Fibroblast of the conjunctiva (primary cell): ENCODE measurements at places on chromosomes 5 and 9.

GRCh38 chr5:154038707-154039457 lies at the start of the genes FAM114A2 and MFAP3:
Gene FAM114A2 (minus strand): TSS chr5:154038910. CDS start chr5:154034953, 3,957 bp downstream.
Gene MFAP3 (plus strand): TSS chr5:154038967. CDS start chr5:154049723, 10,756 bp downstream.
- DNase-seq = peak; percentile 53

- no peak for DNase-seq
Observed at GRCh38 chr5:177335701-177336065, 15.8 kb downstream of the LMAN2 start.

- DNase-seq = no peak
Observed at GRCh38 chr5:172004824-172005237, 1.6 kb downstream of the FBXW11 start.

DNA sequence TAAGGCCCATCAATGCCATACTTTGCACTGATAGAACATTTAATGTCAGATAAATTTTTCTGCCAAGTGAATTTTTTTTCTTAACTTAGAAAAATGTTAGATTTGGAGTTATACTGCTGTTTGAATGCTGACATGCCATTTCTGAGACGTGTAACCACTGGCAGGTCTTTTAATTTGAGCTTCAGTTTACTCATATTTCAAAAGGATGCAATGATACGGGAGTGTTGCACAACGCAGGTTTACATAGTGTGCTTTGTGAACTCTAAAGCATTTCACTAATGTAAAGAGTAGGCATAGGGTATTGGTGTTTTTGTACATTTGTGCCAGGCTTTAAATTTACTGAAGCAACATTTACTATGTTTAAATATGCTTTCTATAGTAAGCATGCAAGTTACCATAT lies 4.2 kb downstream of the ZBTB43 start:
- DNase-seq = peak; percentile 13

- no peak for DNase-seq
Observed at GRCh38 chr9:69317894-69318293, 7.1 kb upstream of the ENTREP1 start.

- DNase-seq = no peak
Observed at GRCh38 chr5:170355601-170356098, 33.5 kb downstream of the KCNMB1 start.

DNA sequence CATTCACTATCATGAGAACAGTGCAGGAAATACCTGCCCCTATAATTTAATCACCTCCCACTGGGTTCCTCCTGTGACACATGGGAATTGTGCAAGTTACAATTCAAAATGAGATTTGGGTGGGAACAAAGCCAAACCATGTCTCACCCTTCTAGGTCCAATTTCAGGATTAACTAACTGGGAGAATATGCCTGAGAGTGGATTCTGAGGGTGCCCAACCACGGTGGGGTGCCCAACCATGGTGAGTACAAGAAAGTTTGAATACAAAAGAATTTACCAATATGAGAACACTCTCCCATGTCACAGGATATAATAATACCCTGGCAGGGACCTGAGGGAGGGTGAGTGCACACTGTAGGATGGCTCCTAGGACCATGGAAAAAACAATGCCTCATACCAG lies 17.2 kb upstream of the GDA start:
- DNase-seq = no peak

GRCh38 chr9:137556069-137556838 lies 4.6 kb downstream of the MRPL41 start:
- DNase-seq = no peak

GRCh38 chr5:143968071-143968878 lies 156.3 kb downstream of the HMHB1 start:
- peak; percentile 63 for DNase-seq

DNA sequence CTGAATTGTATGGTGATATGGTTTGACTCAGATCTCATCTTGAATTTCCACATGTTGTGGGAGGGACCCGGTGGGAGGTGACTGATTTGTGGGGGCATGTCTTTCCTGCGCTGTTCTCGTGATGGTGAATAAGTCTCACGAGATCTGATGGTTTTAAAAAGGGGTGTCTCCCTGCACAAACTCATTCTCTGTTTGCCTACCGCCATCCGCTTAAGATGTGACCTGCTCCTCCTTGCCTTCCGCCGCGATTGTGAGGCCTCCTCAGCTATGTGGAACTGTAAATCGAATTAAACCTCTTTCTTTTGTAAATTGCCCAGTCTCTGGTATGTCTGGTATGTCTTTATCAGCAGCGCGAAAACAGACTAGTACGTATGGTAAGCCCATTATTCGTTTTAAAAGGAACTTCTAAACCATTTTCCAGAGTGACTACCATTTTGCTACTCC lies 48.7 kb downstream of the SLC36A1 start:
- DNase-seq = no peak

DNA sequence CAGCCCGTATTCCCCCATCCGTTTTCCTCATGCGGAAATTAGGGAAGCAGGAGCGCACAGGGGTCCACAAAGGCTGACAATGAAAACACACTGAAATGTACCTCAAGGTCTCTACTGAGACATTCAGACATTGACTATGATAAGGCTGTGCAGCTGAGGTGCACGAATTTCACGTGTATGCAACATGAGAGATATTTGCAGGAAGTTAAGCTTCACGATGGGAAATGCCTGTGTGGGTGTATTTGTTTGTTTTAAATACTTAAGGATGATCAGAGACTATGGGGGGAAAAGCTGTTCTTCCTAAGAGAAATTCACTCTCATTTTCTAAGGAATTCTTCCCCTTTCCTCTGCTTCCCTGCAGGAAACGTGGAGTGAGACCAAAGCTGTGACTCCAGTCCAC lies 2.6 kb upstream of the SPATA31E1 start:
- DNase-seq = no peak

DNA sequence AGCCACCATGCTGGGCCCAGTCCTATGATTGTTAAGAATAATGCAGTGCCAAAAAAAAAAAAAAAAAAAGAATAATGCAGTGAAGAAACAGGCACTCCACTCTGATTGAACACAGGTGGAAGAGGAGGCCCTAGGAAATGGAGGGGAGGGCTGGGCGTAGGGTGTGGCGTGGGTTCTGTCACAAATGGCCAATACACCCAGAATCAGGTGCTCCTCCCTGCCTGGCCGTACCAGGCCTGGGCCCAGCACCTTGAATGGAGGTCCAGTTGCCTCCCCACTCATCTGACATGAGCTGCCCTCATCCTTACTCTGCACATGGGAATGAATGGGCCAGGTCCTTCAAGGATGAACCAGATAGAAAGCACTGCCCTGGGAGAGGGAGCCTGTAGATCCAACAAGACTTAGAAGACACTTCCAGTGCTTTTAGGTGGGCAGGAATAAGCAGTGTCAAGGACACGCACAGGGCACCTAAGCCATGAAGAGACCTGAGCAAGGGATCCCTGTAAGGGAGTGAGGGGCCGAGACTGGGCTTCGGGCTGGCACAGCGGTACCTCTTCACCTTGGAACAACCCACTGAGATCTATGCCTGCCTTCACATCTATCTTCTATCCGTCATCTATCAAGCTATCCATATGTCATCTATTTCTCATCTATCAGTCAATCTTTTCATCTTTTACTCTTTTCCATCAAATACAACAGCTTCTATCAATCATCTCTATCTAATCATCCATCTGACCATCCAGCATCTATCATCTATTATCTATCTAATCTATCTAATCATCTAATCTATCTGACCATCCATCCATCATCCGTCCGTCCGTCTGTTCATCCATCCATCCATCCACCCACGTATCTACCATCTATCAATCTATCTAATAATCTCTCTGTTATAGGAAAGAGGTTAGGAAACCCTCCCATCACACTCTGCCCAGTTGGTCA lies 15.9 kb downstream of the NINJ1 start:
- no peak for DNase-seq

- DNase-seq = no peak
Observed at GRCh38 chr5:143806579-143806978, 5.4 kb upstream of the HMHB1 start.

DNA sequence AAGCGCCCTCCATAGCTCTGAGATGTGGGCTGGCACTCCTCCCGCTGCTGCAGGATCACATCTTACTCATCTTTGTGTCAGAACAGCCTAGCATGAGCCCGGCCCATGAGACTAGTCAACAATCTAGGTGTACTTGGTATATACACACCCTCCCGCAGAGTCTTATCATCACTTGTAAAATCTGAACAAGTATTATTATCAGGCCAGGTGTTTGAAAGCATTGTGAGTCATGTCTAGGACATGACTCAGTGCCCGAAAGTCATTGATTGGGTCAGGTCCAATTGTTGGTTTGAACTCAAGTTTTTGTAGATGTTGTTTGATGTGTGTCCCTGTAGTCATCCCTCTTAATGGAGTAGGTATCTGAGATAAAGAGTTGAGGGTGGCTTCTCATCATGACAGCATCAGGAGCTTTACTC lies 108.7 kb downstream of the CFAP90 start:
- DNase-seq = no peak

DNA sequence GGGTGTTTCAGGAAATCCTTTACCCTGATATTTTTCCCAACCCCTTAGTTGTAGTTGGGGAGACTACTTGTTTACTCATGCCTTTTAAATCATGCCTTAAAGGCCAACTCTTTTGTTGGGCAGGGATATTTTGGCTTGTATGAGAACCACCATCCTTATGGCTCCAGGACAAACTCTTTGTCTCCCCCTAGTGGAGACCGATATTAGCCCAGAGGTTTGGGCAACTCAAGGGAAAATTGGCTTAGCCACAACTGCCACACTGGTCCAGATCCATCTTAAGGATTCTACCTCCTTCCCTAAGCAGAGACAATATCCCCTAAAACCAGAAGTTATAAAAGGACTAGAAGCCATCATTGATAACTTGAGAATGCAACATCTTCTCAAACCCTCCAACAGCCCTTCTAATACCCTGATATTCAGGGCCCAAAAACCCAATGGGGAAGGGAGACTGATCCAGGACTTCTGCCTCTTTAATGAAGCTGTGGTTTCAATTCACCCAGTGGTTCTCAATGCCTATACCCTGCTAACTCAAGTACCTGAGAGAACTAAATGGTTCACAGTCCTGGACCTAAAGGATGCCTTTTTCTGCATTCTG lies 100.9 kb upstream of the HCN1 start:
- DNase-seq = no peak

GRCh38 chr9:76004526-76004925 lies 114.1 kb downstream of the PCSK5 start:
- no peak for DNase-seq

- no peak for DNase-seq
Observed at GRCh38 chr5:1380011-1380817, 35.3 kb upstream of the CLPTM1L start.

DNA sequence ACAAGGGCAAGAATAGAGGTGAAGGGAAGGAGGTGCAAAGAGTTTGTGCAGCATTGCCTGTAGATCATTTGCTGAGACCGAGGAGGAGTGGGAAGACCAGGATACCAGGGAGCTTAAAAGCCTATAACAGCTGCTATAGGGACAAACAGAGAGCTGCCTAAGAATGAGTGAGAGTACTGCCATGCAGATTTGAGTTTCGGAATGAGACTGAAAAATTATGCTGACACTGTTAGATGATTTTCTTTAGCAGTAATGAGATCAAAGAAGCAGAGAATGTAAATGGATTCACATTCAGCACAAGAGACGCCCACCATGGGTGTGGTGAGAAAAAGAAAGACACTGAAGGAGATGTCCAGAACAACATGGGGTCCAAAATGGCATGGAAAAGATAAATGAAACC lies 69.7 kb downstream of the EPB41L4A start:
- DNase-seq = no peak

GRCh38 chr9:127035423-127035822 lies 87.0 kb downstream of the ANGPTL2 start:
- DNase-seq = peak; percentile 53

DNA sequence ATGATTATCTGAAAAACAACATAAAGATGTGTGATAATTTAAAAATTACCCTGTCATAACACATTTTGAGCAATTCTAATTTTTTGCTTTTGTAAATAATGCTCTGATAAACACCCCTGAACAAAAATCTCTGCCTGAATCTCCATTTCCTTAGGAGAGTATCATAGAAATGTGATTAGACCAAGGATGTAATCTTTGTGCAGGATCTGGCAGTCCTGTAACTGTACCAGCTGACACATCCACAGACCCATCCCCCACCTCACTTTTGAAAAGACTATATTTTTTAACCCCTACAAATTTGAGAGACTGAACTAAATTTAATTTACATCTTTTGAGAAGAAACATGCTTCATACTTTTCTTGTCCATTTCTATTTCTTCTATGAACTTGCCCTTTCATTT lies 101.7 kb downstream of the GNAQ start:
- no peak for DNase-seq

- DNase-seq = no peak
Observed at GRCh38 chr5:154669402-154669801, 85.8 kb upstream of the LARP1 start.

- no peak for DNase-seq
Observed at GRCh38 chr9:37998881-37999587, 70.0 kb downstream of the SHB start.

DNA sequence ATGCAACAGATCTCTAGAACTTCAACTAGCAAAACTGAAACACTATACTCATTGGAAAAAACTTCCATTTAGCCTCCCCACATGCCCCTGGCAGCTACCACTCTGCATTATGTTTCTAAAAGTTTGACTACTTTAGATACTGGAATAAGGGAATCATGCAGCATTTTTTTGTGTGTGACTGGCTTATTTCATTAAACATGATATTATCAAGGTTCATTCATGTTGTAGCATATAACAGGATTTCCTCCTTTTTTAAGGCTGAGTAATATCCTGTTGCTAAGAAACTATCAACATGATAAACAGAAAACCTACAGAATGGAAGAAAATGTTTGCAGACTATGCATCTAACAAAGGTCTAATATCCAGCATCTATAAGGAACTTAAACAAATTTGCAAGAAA lies 597.9 kb downstream of the DMRTA1 start:
- DNase-seq = no peak

DNA sequence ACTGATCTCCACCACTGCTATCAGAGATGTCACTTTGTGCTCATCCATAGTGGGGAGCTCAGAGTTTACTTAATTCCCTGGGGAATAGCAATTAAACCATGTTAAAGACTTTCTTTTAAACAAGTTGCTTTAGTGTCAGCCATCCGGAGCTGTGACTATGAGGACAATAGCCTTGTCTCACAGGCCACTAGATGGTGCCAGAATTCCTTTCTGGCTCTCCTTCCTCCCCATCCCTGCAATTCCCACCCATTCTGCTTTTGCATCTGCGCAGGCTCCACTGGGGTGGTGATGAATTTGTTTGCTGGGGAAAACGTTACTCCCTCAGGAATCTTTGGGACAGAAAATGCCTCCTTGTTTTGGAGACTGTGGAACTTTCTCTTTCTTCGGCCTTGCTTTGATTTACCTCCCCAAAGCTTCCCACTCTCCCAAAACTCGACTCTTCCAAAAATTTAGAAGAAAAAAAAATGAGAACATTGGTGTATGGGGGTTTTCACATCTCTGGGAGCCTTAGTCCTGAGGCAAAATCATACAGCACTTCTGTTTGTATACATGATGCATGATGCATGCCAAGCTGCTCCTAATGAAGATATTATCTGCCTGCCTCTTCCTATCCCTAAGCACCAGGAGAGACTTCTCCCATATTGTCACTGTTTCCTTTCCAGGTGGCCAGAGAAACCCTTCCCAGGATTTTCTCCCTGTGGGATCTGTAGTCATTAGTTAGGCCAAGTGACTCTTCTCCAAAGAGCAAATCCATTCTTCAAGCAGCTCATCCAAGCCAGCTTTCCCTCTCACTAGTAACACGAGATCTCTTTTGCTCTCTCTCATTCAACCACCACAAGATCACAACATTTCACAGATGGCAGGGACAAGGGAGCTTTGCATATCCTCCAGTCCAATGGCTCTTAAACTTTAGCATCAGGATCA lies 466.1 kb downstream of the TLR4 start:
- DNase-seq = no peak

GRCh38 chr5:132260051-132260450 lies 2.6 kb downstream of the PDLIM4 start:
- DNase-seq = no peak
